A549 treated with Mapracorat at 1 μM for 4 hours (cell line): ENCODE measurements at places on chromosomes 3 and 15. TPM values are rescaled to one million over a fixed set of nuclear protein-coding genes. Genes with fewer than 3 reads are reported as not detected.

Gene LRRIQ4
- not detected in 5 replicates for total RNA-seq

Gene GCNT3
- 127 to 145 TPM (median 134 TPM) in 5 replicates for total RNA-seq

Gene PCOLCE2
- 24.9 to 36.3 TPM (median 30.3 TPM) in 5 replicates for total RNA-seq

Gene ATXN7
- 2.8 to 6.7 TPM (median 4.4 TPM) in 5 replicates for total RNA-seq

Gene SI
- not detected in 5 replicates for total RNA-seq

Gene MSL2
- 5.8 to 7.7 TPM (median 6.7 TPM) in 5 replicates for total RNA-seq
